Daoy (cell line): ENCODE measurements at places on chromosomes 4 and X. TPM values are rescaled to one million over a fixed set of nuclear protein-coding genes. Genes with fewer than 3 reads are reported as not detected.

DNA sequence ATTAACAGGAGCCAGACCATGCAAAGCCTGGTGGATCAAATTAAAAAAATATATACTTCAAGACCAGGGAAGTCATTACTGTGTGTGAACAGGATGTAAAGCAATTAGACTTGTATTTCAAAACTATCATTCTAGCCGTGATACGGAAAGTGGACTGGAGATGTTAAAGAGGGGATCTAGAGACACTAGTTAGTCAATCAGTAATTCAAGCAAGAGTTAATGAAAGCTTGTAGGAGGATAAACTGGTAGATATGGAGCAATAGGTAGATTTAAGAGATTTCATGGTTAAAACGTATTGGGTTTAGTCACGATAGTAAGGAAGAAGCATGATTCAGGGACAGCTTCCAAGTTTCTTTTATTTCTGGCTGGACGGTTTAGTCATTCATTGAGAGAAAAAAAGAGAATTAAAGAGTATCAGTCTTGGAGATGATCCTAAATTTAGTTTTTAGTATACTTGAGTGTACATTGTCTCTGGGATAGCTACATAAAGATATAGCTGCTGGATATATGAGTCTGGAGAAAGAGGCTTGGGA lies 3.9 kb downstream of the MAD2L1 start:
- DNase-seq = no peak

Gene FABP2
- not detected in 2 replicates for total RNA-seq

DNA sequence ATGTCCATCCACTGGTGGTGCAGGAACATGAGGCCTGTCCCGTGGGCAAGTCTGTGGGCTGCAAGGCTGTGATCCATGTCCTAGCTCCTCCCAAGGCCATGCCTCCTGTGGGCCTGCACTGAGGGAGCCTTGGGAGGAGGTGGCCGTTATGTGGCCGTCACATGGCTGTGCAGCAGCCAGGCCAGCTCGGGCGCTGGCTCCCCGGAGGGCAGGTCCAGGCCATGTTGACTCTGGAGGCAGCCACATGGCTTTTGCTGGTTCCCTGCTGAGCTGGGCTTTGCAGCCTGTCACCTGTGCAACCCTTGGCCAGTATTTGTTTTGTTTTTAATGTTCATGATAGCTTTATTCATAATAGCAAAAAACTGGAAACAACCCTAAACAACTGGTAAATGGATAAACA lies 13.3 kb downstream of the ADRA2C start:
- DNase-seq = no peak

Gene MAGEB2
- 32.6 and 42.1 TPM in 2 replicates for total RNA-seq

DNA sequence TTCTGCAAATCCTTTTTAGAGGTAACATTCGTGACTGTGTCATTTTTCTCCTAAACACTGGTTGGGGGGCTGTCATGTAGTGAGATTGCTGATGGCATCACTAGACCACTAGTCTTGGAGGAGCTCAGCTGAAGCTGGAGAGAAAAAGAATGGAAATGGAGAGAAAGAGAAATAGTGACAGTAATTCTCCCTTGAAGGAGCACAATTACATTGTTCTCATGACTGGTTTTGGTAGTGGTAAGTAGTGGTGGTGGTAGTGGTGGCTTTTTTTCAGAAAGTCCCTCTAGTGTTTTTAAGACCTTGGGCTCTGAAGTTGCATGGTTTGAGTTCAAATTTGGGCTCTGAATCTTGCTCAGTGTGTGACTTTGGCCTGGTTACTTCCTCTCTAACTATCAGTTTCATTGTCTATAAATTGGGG lies 99.8 kb downstream of the LARP7 start:
- no peak for DNase-seq

DNA sequence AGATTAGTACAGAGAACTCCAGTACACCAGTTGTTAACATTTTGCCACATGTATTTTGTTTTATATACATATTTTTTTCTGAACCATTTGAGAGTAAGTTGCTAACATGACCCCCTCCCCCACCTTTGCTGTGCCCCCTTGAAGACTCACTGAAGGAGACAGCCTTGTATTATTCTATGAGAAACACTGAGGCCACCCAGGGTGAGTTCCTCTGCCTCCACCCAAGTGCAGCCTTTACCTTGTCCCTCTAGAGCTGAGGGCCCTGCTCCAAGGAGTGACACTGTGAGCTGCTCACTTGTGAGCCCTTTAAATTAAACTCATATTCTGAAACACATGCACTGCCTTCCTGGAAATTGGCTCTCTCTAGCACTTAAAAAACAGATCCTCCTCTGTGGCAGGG lies 21.1 kb downstream of the KIT start:
- no peak for DNase-seq
